Stimulated activated CD8-positive, alpha-beta memory T cell treated with anti-CD3 and anti-CD28 coated beads, Interleukin-2, amount 100 ng/mL, for 1 hour (primary cell): ENCODE measurements at places on chromosomes 1 and 21.

GRCh38 chr1:92881391-92881790, 49.6 kb downstream of the RPL5 start:
- DNase-seq: no peak

DNA sequence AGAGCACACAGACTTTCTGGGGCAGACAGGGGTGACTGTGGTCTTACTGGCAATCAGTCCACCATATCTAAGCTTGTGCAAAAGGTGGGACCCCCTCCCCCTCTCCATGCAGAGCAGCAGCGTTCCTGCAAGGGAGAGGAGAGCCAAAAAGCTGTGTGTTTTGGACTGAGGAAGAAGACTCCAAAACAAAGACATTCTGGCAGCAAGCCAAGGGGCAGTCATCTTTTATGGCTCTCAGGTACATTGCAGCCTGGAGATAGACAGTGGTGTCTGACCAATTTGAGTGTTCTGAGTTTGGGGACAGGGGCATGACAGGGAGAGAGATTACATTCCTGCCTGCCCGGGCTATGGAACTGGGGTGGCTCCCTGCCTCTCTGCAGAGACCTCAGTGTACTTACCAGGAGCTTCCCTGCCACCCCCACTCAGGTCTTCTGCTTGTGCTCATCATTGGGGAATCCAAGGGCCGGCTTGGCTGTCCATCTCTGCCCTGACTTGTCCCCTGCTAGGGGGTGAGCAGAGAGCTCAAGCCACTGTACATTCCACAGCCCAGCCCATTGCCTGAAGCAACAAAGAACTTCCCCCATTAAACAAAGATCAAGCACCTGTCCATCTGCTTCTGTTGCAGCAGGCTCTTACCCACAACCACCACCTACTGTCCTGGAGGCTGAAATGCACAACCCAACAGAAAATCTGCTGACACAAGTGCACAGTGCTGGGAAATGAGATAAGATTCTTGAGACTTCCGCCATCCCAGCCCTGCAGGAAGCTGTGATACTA, 131.1 kb downstream of the EVI5 start:
- DNase-seq: no peak

GRCh38 chr1:237700181-237700580, 190.5 kb downstream of the ZP4 start:
- DNase-seq: no peak

DNA sequence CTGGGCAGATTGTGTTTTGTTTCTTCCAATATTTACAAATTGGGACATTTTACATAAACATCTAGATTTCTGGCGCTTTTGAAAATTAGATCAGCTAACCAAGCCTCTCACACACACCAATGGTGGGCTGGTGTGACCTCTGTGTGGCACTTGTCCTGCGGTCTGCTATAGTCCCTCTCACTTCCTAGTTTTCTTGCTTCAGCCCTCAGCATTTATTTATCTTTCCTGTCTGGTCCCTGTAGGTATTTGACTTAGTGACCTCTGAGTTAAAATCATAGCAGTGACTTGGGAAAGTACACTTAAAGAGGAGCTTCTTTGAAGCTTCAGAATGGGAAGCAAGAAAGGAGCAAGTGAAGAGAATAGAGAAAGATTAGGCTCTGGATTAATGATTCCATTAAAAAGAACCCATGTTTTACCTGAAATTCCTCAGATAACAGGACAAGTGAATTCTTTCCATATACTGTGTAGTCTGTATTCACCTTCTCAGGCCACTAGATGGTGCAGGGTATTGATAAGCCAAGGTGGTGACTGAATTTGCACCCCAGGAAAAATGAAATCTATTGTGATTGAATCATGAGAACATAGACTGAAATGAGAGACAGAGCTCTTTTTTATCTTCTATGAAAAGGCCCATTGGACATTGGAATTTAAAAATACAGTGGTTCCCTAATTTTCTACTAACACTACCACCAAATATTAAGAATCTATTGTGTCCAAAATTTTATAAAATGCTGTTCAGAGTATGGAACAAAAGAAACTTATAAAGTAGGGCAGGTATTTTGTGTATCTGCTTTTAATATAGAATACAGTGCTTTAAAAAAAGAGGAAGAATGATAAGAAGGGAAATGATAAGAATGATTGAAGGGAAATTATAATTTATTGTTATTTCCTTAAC, 7.1 kb upstream of the DIPK1A start:
- DNase-seq: no peak

DNA sequence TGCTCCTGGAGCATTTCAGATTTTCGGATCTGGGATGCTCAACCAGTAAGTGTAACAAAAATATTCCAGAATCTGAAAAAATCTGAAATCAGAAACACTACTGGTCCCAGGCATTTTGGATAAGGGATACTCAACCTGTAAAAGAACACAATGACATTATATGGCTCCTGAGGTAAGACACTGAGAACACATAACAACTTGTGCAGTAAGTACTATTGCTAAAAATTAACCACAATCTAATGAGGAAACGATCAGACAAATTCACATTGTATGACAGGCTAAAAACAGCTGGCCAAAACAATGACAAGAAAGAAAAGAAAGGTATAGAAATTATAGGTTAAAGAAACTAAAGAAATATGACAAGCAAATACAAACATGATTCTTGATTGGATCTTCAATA, 54.9 kb downstream of the LTN1 start:
- DNase-seq: no peak

DNA sequence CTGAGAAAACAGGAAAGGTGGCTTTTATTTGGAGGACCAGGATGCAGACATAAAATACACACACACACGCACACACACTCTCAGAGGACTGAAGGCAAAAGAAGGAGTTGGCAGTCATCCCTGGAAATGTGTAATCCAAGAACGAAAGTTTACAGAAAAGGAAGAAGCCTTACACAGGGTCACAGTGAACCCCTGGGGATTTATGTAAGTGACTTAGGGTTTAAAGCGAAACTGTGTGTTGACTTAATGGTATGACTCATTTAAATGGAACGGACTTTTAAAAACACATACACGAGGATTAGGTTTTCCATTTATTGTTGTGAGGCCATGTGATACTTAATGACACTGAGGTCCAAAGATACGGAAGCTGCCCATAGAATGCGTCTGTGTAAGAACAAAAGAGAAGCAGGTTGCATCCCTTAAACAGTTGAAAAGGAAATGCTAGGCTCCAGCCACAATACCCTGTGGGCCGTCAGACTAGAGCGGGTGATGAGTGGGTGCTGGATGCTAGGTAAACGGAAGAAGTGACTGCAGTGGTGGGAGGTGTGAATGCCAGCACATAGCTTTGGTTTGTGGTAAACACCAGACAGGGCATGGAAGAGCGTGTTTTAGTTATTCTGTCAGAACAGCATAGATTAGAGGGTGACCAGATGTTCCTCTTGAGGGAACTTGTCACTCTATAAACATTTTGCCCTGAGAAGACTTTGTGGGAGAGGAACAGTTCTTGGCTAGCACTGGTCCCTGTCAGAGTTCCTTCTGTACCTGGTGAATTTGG, 21.6 kb upstream of the BCL10 start:
- DNase-seq: peak; percentile 35

DNA sequence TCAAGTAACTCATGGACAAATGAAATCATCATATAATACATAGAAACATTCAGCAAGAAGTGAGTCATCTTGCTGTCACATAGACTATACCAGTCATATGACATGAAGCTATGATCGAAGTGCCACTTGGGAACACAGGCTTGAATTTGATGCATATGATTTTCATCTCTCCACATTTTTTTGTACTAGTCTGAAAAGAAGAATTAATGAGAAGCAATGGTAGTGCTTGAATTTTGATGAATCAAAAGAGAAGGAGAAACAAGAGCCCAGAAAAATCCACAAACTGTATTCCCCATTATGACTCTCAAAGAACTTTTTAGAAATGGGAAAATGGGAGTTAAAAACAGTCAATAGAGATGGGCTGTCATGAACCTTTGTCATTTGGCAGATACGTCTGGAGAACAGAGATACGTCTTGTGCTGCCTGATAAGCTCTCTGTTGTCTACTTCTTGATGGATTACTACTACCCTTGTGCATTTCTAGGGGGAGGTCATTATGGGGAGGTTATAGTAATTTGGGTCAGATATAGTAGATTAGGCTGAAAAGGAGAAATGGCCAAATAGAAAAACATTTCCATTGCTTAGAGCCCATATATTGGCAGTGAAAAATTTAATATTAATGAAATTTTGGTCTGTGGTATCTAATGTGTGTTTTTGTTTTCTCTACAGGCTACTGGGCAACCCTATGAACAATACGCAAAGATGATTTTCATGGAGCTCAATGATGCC, 8.0 kb upstream of the LEPR start:
- no peak for DNase-seq

GRCh38 chr1:172778456-172779455, 119.9 kb downstream of the FASLG start:
- no peak for DNase-seq

DNA sequence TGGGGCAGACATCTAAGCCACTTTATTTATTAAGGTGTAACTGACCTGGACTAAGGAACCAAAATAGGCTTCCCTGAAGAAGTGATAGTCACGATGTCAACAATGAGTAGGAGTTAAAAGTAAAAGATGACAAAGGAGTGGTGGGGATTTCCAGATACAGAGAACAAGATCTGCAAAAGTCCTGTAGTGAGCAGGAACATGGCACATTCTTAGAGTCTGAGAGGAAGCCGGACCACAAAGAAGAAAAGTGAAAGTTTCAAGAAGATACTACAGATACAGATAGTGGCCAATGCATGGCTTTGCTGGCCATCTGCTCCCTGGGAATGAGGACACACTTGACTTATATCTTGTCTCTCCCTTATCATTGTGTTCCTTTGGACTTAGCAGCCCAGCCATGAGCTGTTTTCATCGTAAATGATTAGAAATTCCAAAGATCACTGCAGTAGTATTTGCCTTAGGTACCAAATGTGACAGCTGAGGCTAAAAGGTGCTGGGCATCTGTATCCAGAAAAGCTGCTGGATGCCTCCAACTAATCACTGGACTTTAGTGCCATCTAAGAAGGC, 302.4 kb upstream of the NR5A2 start:
- no peak for DNase-seq

GRCh38 chr1:75643460-75643859, 32.5 kb upstream of the SLC44A5 start:
- no peak for DNase-seq
